ENCODE measurements at places on chromosomes 6 and 20.

- peak overlapping the region; percentile 1 for H3K27ac ChIP-seq
- H3K36me3 ChIP-seq, result no peaks in the 10 kb centered on the region
- H3K4me3 ChIP-seq, result no peak overlapping the region
Measured at GRCh38 chr20:38835792-38836191, 30.3 kb downstream of the PPP1R16B start.

- H3K4me1 ChIP-seq, result peaks cover 3% of the 10 kb centered on the region
- H3K27ac ChIP-seq, result no peak overlapping the region
Measured at GRCh38 chr20:49685161-49685601, 28.5 kb downstream of the B4GALT5 start.

DNA sequence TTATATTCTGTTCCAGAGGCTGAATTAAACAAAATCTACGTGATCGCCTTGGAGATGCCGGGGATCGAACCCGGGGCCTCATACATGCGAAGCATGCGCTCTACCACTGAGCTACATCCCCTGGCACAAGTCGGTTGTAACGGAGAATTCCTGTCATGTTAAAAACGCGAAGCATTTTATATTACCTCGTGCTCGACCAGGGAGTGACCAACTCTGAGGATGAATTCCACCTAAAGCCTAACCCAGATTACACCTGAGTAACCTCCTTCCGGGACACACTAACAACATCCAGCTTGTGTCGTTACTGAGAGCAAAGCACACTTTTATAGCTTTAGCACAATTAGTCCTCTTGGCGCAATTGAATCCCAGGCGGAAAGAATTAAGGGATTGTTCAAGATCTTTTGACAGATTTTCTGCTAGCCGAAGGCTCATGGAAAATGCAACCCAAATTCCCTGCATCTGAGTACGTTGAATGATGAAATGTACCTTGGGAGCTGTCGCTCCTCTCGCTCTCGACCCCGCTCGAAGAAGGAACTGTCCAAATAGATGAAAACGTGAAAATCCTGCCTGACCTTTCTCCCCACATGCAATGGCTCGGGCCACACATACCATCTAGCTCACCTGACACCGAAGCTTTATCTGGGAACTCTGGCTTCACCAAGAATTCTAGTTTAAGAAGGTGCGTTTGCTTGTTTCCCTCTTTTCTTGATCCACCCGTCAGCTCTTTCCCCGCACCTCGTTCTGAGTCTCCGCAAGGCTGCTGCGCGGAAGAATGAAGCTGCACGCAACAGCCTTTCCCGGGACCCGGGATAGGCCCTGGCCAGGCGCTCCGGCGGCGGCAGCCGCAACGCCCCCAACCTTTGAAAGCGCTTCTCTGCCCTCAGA lies 148.3 kb downstream of the GPX5 start:
- no peaks in the 10 kb centered on the region for H3K36me3 ChIP-seq
- H3K27ac ChIP-seq, result no peak overlapping the region
- H3K4me1 ChIP-seq, result no peaks in the 10 kb centered on the region

GRCh38 chr20:50675671-50676376 lies 15.5 kb downstream of the RIPOR3 start:
- peaks cover 6% of the 10 kb centered on the region for H3K4me1 ChIP-seq
- no peaks in the 10 kb centered on the region for H3K27me3 ChIP-seq
- H3K36me3 ChIP-seq, result no peaks in the 10 kb centered on the region
- DNase-seq, result no peak

- H3K27me3 ChIP-seq, result no peaks in the 10 kb centered on the region
- H3K4me3 ChIP-seq, result no peak overlapping the region
- no peaks in the 10 kb centered on the region for H3K36me3 ChIP-seq
- H3K4me1 ChIP-seq, result no peaks in the 10 kb centered on the region
Measured at GRCh38 chr6:97591955-97592354, 308.9 kb upstream of the MMS22L start.

DNA sequence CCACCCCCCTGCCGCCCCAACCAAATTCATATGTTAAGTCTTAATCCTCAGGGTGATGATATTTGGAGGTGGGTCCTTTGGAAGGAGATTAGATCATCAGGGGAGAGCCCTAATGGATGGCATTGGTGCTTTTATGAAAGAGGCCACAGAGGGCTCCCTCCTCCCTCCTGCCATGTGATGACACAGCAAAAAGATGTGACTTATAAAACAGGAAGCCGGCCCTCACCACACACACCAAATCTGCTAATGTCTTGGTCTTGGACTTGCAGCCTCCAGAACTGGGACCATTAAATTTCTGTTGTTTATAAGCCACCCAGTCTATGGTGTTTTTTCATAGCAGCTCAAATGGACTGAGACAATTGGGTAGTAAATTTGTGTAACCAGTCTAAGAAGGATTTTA lies 176.3 kb downstream of the ADGRG6 start:
- H3K27me3 ChIP-seq, result no peaks in the 10 kb centered on the region
- no peak overlapping the region for H3K4me3 ChIP-seq
- H3K4me1 ChIP-seq, result no peaks in the 10 kb centered on the region
- no peak overlapping the region for H3K27ac ChIP-seq
- no peak for DNase-seq
- H3K36me3 ChIP-seq, result no peaks in the 10 kb centered on the region

DNA sequence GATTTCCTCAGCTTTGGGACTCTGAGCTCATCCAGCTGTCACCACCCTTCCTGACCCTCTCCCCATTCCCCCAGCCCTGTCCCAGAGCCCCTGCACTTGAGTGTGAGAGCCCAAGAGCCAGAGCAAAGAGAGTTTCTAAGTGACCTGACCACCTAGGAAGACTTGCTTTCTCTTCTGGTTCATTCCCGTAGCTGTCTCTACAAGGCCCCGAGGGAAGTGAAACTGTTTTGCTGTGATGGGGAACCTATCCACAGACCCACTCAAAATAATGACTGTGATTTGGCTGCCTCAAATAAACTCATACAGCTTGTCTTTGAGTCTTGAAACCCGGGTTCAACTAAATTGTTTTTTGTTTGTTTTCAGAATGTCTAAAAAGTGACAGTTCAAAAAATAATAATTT lies 74.6 kb upstream of the XRN2 start:
- no peaks in the 10 kb centered on the region for H3K4me1 ChIP-seq
- DNase-seq, result no peak
- H3K4me3 ChIP-seq, result no peak overlapping the region
- H3K36me3 ChIP-seq, result no peaks in the 10 kb centered on the region

GRCh38 chr6:126027601-126028000 lies 41.3 kb downstream of the TRMT11 start:
- peaks cover 32% of the 10 kb centered on the region for H3K36me3 ChIP-seq
- H3K4me1 ChIP-seq, result no peaks in the 10 kb centered on the region
- H3K4me3 ChIP-seq, result no peak overlapping the region
- no peak for DNase-seq
- H3K27me3 ChIP-seq, result no peaks in the 10 kb centered on the region

DNA sequence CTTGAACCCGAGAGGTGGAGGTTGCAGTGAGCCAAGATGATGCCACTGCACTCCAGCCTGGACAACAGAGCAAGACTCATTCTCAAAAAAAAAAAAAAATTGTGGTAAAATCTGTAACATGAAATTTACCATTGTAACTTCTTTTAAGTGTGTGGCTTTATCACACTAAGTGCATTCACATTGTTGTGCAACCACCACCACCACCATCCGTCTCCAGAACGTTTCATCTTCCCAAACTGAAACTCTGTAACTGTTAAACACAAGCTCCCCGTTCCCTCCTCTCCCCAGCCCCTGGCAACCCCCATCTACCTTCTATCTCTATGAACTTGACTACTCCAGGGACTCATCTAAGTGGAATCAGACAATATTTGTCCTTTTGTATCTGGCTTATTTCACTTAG lies 29.7 kb downstream of the PDRG1 start:
- no peak overlapping the region for H3K27ac ChIP-seq
- H3K36me3 ChIP-seq, result no peaks in the 10 kb centered on the region
- DNase-seq, result no peak

- H3K4me3 ChIP-seq, result no peak overlapping the region
- no peaks in the 10 kb centered on the region for H3K27me3 ChIP-seq
- H3K4me1 ChIP-seq, result no peaks in the 10 kb centered on the region
- H3K27ac ChIP-seq, result no peak overlapping the region
- DNase-seq, result peak; percentile 1
- no peaks in the 10 kb centered on the region for H3K36me3 ChIP-seq
Measured at GRCh38 chr6:72704979-72705378, 83.1 kb downstream of the KCNQ5 start.

- no peak for DNase-seq
- H3K27ac ChIP-seq, result no peak overlapping the region
- no peak overlapping the region for H3K4me3 ChIP-seq
- H3K36me3 ChIP-seq, result no peaks in the 10 kb centered on the region
- peaks cover 37% of the 10 kb centered on the region for H3K4me1 ChIP-seq
- H3K27me3 ChIP-seq, result no peaks in the 10 kb centered on the region
Measured at GRCh38 chr6:30749554-30750378, 5.4 kb upstream of the IER3 start.

DNA sequence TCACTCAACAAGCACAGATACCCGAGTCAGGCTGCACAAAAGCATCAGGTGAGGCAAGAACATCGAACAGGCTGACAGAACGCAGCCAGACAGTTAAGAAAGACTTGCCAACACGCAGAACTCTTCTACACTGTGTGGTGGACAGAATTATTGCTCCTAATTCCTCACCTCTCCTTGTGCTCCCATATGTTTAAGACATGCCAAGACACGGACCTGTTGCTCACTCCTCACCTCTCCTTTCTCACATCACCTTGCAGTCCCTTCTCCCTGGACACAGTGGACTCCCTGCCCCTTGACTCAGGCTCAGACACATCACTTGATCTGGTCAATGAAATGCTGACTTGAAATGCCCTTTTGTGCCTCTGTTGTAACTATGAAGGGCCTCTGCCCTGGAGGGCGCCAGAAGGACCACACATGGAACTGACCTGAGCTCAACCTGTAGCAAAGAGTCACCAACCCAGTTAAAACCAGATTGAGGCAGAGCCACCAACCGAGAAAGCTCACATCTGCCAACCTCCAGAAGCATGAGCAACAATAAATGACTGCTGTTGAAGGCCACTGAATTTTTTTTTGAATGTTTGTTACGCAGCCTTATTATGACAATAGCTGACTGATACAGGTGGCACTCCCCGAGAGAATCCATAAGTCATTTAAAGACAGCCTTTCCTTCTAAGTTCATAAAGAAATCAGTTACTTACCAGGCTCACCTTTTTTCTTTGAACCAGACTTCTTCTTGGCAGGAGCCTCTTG lies 24.0 kb downstream of the RRBP1 start:
- H3K27ac ChIP-seq, result no peak overlapping the region
- DNase-seq, result peak; percentile 2
- H3K4me3 ChIP-seq, result no peak overlapping the region

- H3K27ac ChIP-seq, result no peak overlapping the region
- H3K4me1 ChIP-seq, result no peaks in the 10 kb centered on the region
- no peak for DNase-seq
- no peaks in the 10 kb centered on the region for H3K36me3 ChIP-seq
Measured at GRCh38 chr6:9848094-9848493, 566.8 kb downstream of the TFAP2A start.

- no peaks in the 10 kb centered on the region for H3K36me3 ChIP-seq
- no peak for DNase-seq
- no peaks in the 10 kb centered on the region for H3K27me3 ChIP-seq
- H3K4me1 ChIP-seq, result no peaks in the 10 kb centered on the region
- H3K4me3 ChIP-seq, result no peak overlapping the region
- H3K27ac ChIP-seq, result no peak overlapping the region
Measured at GRCh38 chr6:115882174-115882573, 178.5 kb downstream of the FRK start.

DNA sequence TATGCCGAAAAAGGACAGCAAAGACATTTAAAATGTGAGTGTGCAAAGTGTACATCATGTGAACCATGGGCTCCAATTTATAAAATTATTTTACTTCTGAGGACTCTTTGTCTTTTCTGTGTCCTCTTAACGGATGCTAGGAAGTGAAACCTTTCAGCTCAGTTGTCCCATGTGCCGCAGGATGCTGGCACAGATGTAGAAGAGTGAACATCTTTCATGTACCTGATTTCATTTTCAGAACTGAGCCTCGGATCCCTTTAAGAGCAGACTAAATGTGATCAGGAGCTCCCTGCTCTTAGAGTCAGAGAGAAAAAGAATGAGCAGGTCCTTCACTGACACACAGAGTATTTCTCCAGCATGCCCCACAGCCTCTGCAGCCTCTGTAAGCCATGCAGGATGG lies 27.6 kb upstream of the FUCA2 start:
- H3K4me3 ChIP-seq, result no peak overlapping the region
- H3K4me1 ChIP-seq, result peaks cover 3% of the 10 kb centered on the region
- no peaks in the 10 kb centered on the region for H3K36me3 ChIP-seq
- H3K27me3 ChIP-seq, result no peaks in the 10 kb centered on the region
- DNase-seq, result no peak
- no peak overlapping the region for H3K27ac ChIP-seq

DNA sequence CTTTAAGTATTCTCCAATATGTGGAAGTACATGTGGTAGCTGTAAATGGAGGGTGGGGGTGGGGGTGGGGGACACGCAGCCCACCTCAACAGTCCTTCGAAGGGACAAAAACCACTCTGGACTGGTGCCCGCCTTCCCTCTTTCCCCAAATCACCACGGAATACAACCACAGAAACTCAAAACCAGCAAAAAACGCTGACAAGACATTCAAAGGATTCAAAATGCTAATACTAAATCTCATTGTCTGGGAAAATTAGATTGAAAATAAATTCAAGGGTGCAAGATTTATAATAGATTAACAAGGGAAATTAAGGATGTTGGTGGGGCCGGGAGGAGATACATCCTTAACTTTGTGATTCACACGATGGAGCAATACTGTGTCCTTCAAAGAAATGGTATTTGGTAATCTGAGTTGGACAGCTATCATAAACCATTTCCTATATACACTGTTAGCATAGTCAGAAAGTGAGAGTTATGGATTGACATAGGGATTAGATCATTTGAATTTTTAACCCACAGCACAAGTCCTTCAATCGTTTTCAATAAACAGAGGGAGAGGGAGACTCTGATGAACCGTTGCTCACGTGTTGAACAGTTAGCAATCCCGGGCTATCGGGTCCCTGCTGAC lies 766 bp upstream of the TBC1D22B start:
- no peaks in the 10 kb centered on the region for H3K27me3 ChIP-seq
- no peak overlapping the region for H3K27ac ChIP-seq
- no peak for DNase-seq
- H3K4me1 ChIP-seq, result peaks cover 10% of the 10 kb centered on the region

GRCh38 chr6:156396791-156397418 lies 380.3 kb upstream of the ARID1B start:
- H3K27ac ChIP-seq, result no peak overlapping the region
- no peaks in the 10 kb centered on the region for H3K4me1 ChIP-seq
- H3K27me3 ChIP-seq, result no peaks in the 10 kb centered on the region

Measured in SK-N-SH (cell line).